ENCODE measurements at places on chromosomes 12 and 14.

DNA sequence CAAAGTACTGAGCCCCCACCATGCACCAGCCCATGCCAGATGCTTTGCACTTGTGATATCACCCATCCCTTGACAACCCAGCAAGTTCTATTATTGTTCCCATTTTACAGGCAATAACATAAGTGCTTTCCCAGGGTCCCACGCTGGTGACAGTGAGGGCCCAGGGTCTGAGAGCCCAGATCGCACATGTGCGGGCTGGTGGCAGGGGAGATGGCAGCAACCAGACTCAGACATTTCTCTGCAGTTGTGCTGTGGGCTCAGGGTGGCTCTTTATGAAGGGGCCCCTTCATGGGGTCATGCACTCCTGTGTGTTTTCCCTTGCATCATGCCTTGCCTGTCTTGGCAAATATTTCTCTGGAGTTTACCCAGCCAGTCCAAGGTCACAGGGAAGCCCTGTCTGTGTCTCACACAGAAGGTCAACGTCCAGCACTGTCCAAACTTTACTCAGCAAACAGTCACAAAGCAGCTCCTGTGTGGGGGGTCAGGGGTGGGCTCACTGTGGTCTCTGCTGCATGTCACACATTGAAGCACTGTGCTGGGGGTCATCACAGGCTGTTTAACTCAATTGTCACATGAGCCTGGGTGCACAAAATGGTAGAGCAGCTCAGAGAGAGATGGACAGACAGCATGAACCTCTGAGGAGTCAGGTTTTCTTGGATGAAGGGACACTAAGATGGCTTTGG lies 12.7 kb downstream of the SERPINA5 start:
- no peak for DNase-seq

DNA sequence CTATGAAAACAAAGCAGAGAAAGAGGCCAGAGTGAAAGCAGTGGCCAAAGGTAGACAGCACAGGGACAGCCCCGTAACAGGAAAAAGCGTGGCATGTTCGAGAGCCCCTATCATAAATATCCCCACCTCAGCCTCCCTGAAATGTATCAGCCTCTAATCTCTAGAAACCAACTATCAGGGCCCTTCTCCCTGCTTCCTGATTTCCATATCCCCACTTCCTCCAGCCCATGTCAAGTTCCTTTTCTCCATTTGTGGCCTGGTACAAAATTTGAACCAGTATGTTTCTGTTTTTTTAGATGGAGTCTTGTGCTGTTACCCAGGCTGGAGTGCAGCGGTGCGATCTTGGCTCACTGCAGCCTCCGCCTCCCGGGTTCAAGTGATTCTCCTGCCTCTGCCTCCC lies 16.9 kb downstream of the DEPDC4 start:
- DNase-seq: no peak

DNA sequence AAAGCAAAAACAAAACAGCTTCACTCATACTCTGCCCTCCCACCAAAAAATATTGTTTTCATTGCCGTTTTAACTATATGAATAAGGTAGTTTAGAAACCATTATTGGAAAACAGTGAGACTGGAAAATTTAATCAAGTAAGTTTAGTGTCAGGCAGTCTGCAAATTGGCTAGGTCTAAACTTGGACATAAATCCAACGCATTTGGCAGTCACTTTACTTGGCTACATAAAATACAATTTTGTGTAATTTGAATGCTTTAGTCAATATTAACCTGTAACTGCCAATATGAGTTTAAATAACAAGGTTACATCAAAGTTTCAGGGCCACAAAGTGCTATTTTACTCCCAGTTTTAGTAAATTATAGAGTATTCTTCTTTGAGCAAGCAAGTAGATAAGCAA lies 202.3 kb upstream of the SLC38A2 start:
- no peak for DNase-seq

DNA sequence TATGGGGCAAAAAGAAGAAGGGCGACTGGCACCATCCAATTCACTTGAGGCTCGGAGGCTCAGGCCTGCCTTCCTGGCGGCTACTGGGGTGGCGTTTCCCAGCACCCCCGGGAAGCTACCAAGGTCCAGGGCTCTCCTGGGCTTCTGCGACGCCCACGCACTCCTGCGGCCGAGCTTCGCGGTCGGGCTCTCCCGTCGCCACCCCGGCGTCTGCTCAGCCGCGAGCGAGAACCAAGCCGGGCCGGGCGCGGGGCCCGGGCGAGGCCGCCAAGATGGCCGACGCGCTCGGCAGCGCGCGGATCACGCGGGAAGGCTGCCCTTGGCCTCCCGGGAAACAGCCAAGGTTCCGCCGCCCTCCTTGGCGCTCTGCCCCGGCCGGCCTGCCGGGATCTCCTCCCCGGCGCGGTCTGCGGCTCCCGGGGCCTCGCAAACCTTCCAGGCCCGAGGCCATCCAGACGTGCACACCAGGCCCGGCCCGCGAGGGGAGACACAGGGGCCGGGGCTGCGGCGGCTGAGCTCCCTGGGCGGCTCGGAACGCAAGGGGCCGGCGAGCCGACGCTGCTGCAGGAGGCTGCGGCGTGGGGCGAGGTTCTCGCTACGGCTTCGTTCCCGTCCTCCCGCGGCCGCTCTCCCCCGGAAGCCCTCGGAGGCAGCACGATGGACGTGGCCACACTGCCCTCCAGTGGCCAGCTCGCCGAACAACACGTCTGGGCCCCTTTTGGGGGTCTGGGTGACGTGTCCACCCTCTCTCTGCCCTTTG lies 23.5 kb upstream of the ZFP36L1 start:
- peak; percentile 82 for DNase-seq

DNA sequence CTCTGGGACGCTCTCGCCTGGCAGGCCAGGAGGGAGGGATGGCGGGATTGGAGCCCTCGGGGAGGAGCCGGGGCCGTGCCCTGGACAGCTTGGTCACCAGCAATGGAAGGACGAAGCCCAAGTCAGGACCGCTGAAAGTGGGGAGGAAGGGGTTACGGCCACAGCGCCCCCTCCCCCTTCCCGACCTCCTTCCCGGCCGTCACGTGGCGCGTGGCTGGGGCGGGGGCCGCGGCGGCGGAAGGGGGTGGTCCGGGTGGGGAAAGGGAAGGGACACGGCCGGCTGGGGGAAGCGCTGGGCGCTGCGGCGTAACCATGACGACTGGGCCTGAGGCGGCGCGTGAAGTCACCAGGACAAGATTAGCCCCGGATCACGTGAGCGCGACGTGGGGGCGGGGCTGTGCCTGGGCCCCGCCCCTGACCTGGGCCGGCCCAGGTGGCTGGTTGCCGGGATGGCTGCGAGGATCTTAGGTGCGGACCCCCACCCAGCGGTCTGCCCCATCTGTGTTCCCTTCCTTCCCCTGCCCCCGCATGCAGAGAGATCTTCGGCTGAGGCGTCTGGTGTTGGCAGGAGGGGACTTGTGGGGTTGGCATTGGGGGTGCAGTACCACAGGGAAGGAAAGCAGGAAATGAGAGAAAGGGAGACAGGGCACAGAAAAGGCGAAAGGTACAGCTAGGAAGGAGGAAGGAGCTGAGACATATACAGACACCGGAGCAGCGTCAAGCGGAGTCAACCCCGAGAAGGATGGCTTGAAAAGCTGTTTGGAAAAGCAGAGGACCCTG lies 6.2 kb downstream of the MAP3K12 start:
- peak; percentile 71 for DNase-seq

DNA sequence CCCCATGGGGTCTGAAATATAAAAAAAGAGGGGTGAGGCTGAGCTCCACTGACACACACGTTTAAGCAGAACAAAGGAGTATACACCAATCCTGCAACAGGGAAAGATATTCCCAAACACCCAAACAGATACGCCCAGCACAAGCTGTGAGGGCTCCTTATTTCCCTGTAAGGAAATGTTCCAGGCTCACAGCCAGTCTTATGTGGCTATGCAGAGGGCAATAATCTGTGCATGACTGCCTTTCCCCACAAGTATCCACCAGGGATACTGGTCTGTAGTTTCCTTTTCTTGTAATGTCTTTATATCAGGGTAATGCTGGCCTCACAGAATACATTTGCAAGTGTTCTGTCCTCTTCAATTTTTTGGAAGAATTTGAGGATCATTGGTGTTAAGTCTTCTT lies 141.7 kb upstream of the DAAM1 start:
- no peak for DNase-seq

All from stimulated activated CD4-positive, alpha-beta T cell treated with anti-CD3 and anti-CD28 coated beads, Interleukin-15, amount 100 ng/mL, for 48 hours (primary cell).